Activated naive CD4-positive, alpha-beta T cell treated with anti-CD3 and anti-CD28 coated beads, Interleukin-2, amount 50 U/mL, for 16 hours (primary cell): ENCODE measurements at places on chromosomes 4 and X.

DNA sequence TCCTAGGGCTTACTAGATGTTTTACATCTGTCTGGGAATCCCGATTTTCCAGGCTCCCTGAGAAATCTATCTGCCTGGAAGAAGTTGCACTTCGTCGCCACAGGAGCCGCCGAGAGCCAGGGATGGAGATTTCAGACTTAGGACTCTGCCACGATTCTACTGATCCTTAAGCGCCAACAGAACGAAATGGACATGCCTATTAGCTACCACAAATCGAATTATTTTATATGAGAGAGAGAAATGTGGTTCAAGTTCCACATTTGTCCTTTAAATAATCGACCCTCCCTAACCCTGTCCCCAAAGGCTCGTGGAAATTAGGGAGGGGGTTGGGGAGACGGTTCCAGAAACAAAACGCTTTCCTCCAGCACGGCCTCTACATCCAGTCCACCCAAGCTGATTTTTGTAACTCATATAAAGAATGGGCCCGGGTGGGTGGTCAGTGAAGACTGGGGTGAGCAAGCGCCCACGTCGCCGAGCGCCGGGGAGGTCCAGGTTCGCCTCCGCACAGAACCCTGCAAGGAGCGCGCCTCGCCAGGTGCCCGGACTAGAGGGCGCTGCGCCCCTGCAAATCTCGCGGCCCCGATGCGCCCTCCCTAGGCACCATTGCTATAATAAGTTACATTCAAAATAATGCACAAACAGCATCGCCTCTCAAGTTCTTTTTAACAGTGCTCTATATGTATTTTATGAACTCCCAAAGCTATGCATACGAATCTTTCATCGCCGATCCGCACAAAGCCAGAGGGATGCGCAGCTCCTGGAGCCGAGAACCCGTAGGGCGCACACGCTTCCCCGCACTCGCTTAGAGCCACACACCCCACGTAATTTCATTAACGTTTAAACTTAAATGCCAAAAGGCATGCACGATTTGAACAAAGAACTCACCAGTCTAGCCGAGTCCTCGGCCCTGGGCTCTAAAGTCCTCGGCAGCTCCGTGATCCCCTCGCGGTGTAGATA is 2.1 kb upstream of the FAT1 start:
- DNase-seq, result no peak

DNA sequence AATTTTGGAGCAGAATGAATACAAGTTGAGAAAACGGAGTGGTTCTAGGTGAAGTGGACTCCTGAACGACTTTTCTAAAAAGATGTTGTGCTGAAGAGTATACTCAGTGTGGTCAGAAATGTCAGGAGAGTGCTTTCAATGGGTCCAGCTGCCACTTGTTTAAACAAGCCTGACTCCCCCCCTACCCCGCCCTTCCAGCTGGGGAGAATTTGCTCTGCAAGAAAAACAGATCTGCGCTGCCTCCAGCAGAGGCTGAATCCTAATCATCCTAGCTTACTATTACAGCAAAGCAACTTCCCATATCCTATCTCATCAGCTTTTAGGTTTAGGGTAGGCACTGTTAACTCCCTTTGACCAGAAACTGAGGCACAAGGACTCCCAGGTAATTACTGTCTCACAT is 1.9 kb downstream of the MAP3K15 start:
- DNase-seq, result no peak

DNA sequence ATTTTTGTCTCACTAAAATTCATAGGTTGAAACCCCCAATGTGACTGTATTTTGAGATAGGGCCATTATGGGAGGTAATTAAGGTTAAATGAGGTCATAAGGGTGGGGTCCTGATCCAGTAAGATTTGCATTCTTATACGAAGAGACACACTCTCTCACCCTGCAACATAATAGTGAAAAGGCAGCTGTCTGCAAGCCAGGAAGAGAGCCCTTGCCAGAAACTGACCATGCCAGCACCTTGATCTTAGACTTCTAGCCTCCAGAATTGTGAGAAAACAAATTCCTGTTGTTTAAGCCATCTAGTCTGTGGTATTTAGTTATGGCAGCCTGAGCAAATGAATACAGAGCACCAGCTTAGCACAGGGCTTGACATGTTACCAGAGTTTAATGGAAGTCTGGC is 17.5 kb upstream of the IGSF1 start:
- DNase-seq, result no peak

- peak; percentile 2 for DNase-seq
Observed at GRCh38 chr4:1235381-1236102, 13.4 kb downstream of the CTBP1 start.

- DNase-seq, result no peak
Observed at GRCh38 chr4:14892563-14892962, 109.7 kb upstream of the CPEB2 start.

DNA sequence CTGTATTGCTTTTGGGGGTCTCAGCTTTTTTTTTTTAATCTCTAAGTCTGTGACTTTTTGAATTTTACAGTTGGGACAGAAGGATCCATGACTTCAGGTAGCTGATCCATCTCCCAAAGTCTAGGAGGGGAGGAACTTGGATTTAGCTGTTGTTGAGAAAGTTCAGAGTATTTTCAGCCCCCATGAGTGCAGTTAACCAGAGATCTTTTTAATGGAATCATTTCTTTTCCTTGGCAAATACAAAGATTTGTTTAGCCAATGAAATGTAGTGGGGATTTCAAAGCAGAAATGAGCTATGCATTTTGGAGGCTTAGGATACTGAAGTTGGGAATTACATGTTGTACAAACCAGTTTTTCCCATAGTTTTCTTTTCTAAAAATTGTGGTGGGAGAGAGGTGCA is 18.1 kb downstream of the FNIP2 start:
- DNase-seq, result no peak

DNA sequence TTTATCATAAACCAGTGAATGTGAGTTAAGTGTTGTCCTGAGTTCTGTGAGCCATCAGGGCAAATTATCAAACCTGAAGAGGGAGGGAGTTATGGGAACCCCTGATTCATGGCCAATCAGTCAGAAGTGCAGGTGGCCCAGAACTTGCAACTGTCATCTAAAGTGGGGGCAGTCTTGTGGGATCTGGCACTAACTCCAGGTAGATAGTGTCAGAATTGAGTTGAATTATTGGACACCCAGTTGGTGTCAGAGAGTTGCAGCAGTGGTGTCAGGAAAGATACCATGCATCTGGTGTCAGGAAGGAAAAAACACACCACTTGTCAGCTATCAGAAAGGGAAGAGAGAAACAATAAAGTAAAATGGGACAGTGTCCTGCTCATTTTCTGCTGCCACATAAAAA is 8.4 kb downstream of the CORIN start:
- no peak for DNase-seq

- peak; percentile 56 for DNase-seq
Observed at GRCh38 chr4:1249731-1250526, 999 bp upstream of the CTBP1 start.

- no peak for DNase-seq
Observed at GRCh38 chrX:67543818-67544217, at the start of gene AR. Gene AR, plus strand, starts transcription at chrX:67544021. Its CDS starts 1,126 bp downstream, at chrX:67545147.

DNA sequence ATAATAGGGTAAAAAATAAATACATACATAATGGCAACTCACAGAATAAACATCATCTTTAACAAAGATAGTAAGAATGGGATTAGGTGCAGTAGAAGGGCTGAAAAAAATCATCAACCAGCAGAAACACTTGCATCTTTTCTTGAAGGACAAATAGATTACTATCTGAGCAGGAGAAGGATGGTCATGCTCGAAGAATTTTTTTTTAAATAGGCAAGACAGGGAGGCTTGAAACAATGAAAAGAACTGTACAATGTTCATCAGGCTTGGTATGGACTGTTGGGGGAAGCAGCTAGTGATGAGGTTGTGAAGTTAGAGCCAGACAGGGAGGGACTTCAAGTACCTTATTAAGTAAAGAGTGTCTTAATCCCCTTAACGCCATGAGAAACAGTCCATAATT is 167.4 kb upstream of the LDB2 start:
- DNase-seq, result no peak

DNA sequence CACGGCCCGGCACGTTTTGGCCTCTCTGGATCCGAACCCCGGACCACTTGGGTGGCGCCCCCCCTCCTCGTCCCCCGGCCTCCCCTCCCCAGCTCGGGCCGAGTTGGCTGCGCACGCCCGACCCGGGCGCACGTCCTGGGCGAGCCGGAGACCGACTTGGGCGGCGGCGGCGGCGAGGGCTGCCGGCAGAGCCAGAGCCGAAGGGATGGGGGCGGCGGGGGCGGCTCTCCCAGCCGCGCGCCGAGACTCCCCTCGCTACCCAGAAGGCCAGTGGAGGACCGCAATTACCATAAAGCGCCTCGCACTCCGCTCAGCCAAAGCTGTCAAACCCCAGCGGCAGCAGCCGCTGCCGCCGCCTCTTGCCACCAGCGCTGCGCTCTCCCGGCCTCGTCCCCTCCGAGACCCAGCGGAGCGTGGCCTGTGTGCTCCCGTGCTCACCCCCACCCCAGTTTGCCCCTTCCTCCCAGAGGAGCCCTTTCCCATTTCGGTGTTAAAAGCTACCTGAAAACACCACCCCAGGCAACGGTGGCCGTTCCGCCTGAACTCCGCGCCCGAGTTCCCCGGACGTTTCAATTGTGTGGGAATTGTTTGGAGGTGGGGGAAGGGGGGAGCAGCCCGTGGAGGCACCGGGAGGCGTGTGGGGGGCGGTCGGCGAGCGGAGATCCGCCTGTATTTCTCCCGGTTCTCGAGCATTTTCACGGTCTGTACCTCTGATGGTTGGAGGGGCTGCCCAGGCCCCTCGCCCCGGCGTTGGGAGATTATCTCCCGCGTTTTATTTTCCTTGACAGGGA is 701 bp upstream of the BCOR start:
- DNase-seq, result peak; percentile 50

DNA sequence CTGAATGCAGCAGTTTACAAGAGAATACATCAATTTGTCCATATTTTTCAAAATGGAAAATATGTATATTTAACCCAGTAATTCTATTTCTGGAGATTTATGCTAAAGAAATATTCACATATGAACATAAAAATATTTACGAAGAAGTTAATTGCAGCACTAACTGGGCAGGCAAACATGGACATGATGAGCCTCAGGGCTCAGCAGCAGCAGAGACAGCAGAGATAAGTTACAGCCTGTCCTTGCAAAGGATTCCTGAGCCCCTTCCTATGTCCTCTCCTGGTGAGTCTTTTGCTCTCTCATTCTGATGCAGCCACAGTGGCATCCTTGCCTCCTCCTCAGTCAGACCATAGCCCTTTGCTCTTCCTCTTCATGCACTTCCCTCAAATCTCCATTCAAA is 680.6 kb upstream of the CPEB2 start:
- DNase-seq, result no peak

GRCh38 chr4:172147687-172148086 is 334.5 kb downstream of the GALNTL6 start:
- DNase-seq, result no peak

DNA sequence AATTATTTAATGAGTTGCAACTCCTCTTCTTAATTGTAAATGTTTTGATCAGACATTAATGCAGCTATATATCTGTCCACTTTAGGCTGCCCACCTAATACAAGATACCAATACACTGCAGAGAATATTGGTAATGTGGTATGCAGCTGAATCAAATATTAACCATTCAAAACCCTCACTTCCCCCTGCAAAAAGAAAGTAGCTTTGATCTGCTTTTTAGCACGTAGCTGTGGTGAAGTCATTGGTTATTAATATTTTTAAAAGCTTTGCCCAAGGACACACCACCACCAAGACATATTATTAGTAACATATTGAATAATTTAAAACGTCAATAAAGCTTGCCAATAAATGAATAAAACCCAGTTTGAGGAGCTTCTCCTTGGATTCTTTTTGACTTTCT is 28.6 kb upstream of the CYP2U1 start:
- no peak for DNase-seq

DNA sequence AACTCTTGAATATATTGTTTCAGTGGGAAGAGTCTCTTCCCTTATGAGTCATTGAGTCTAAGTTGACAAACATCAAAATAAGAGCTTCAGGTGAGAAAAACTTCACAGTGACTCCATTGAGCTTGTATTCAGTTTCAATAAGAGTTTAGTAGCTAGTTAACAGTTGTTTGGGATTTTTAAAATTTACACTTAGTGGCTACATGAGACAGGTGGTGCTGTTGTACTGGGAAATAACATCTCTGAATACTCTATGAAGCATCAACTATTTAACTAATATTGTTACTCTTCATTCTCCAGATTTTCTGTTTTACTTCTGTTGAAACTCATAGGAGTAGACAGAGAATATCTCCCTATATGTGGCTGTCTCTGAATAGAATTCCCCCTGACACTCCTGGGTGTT is 1609.1 kb downstream of the C4orf33 start:
- no peak for DNase-seq

DNA sequence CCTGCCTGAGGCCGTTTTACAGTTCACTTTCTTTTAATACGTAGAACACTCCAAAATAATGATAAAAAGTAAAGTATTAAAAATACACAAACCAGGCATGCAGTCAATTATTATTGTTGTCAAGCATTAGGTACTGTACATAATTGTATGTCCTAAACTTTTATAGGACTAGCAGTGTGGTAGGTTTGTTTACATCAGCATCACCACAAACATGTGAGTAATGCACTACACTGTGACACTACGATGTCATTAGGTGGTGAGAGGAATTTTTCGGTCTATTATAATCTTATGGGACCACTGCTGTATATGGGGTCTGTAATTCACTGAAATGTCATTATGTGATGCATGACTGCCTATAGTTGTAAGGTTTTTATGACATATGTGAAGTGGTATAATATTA is 149.5 kb upstream of the SH3RF1 start:
- DNase-seq, result no peak

DNA sequence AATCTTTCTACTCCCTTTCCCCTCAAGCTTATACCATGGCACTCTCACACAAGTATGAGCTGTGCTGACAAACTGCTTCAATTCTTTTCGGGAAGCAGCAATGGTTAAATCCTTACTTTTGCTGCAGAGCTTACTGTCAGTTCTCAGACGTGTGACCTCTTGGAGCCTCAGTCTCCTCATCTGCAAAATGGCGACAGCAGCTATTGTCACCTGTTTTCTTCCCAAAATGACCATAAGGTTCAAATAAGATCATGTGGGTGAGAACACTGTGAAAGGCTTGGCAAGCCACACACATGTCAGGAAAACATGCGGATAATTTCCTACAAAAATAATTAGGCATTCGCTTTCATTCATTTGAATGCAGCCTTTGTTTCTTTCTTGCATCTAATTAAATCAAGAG is 36.8 kb upstream of the IRF2 start:
- DNase-seq, result no peak

DNA sequence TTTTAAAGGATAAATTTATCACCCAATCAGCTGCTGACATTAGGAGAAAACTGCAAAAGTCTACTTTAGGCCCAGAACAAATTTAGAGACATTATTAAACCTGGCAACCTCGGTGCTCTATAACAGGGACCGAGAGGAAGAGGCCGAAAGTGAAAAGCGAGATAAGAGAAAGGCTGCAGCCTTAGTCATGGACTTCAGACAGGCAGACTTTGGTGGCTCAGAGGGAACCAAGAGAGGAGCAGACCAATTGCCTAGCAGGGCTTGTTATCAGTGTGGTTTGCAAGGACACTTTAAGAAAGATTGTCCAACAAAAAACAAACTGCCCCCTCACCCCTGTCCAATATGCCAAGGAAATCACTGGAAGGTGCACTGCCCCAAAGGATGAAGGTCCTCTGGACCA is 12.8 kb upstream of the UGT2B10 start:
- no peak for DNase-seq
